ENCODE measurements at places on chromosomes 11 and 22.

DNA sequence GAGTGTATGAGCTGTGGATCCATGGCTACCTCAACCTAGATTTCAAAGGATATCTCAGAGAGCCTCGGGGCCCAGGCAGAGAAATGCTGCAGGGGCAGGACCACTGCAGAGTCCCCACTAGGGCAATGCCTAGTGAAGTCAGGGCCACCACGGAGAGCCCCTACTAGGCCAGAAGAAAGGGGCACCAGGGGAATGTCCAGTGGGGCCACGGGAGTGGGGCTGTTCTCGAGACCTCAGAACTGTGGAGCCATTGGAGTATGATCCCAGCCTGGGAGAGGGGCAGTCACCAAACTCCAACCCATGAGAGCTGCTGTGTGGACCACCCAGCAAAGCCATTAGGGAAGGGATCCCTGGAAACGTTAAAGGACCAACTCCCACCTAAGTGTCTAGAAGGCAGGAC lies 24.5 kb downstream of the RTL6 start:
- no peak for DNase-seq

DNA sequence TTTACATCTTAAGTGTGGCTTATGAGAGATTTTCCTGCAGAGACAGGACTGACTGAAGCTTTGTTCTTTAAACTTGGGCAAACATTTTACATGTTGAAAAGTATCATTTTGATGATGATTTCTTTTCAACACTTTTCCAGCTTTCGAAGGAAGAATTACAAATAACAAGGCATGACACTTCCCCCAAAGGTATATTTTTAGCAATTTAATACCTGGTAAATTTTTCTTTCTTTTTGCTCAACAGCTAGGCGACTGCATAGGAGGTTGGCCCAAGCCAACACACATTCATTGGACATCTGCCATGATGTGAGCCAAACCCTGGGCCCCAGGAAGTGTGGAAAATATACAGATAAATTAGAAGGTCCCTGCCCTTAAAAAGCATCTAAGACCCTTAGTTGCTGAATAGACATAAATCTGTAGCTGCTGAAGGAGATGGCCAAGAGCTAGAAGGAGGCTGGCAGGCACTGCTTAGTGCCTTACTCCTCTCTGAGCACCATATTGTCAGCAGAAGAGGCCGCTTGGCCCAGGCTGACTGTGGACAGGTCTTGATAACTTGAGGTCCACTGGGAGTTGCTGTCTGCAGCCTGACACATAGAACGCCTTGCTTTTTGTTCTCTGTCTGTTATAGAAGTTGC lies 53.3 kb upstream of the CD44 start:
- DNase-seq = peak; percentile 18

- peak; percentile 1 for DNase-seq
Measured at GRCh38 chr22:33699176-33699575, 221.1 kb downstream of the LARGE1 start.

DNA sequence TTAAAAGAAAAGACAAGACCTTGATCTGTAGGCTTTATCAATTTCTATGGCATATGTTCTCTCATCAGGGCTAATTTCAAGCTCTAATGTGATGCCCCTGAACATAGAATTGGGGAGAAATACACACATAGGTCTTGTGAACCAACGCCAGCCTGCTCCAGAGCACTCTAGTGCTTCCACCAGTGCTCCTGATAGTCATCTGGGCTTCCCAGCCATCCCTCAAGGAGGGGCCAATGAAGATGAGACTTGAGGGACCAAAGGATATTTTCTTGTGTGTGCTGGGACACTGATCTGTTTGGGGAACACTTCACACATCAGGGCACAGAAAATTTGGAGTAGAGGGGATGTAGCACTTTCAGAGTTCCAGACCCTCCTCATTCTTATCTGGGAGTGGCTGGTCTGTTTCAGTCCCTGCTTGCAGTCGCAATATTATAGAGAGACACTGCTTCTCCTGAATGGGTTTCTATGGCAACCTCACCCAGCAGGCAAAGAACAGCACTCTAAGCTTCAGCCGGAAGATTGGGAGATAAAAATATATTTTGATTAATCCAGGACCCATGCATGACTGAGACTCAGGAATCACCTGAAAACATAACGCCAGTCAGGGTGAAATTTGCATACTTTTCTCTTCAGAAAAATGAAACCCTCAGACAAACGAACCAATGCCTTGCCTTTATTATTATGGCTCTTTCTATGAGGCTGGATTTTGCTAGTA lies 28.4 kb upstream of the SCN3B start:
- no peak for DNase-seq

DNA sequence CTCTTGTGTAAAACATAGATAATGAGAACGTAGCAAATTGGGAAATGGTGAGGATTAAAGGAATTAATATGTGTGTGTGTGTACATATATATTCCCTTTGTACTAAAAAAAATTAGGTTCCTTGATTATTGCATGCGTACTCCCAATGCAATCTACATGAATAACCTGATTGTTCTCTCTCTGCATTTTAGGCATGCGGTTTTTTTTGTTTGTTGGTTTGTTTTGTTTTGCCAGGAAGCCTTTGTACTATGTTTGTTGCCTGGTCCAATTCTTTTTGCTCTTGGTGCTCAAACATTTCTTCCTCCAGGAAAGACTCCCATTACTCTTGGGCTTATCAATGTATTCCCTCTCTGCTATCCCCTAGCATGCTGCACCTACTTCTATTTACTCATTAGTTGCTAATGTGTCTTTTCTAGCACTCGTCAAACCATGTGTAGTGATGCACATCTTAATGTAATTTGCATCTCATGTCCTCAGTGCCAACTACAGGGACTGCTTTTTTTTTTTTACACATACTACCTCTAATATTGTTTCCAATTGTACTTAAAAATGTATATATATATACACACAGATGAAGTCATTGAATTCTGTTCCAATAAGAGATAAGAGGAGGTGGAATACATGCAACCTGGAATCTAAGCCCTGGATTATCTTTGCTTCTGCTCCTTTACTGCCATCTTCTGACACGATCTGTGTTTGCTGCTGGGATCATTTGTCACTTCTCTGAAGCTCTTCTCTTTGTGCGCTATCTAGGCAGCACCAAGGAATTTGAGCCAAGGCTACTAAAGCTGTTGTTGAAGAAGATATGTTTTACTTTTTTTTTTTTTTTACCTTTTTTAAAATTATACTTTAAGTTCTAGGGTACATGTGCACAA lies 197.2 kb upstream of the ANO3 start:
- peak; percentile 28 for DNase-seq

GRCh38 chr22:33565580-33565995 lies 354.7 kb downstream of the LARGE1 start:
- DNase-seq = no peak
